ENCODE measurements at places on chromosomes 5 and 9.

DNA sequence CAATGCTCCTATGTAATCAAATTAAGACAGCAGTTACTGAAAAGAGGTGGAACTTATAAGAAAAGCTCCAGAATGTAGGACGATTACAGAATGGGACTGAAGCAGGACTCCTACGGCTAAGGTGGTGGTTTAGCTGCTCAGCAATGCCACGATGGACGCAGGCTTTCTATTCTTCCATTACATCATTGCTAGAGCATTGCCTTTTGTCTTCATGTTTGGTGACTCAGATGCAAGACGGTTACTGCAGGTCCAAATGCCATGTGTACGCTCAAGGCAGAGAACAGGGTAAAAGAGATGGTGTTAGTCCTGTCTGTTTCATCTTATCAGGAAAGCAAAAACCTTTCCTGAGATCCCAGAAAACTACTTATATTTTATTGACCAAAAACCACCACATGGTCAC is 255.1 kb downstream of the ZSWIM6 start:
- no peak for DNase-seq

DNA sequence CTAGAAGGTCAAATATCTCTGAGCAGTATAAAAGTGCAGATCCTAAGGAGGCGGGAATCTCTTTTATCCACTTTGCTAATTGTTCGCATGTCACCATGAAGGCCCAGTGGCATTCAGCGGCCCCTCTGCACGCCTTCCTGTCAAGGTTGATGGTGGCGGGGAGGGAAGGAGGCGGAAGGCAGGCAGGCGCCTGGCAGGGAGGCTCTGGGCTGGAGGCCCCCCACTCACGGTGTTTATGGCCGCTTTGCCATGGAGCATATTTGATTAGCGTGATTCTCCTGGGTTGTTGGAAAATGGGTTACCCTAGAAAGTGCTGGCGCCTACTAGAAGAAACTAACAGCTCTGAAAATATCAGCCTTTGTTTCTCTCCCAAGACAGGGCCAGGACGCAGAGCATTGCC is 209.6 kb downstream of the FSTL4 start:
- no peak for DNase-seq

DNA sequence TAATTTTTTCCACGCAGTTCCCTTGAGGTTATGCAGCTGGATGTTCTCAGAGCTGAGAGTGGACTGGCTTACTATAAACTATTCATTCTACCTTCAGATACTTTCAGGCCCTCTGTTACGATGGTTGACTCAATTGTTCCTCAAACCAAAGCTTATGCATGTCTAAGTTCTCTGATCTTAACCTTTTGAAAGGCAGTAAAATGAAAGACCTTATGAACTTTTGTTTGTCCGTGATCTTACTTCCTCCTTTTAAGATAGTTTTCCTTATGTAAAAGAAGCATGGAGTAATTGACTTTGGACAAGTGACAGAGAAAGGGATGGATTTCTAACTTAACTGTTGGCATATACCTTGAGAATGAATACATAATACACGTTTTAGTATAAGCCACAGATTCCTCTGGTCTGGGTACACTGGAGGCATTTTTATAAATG is 575.7 kb downstream of the PDE4D start:
- no peak for DNase-seq

- no peak for DNase-seq
Measured at GRCh38 chr5:171323007-171323406, 14.0 kb downstream of the TLX3 start.

- no peak for DNase-seq
Measured at GRCh38 chr5:97550164-97550563, 367.1 kb upstream of the RIOK2 start.

DNA sequence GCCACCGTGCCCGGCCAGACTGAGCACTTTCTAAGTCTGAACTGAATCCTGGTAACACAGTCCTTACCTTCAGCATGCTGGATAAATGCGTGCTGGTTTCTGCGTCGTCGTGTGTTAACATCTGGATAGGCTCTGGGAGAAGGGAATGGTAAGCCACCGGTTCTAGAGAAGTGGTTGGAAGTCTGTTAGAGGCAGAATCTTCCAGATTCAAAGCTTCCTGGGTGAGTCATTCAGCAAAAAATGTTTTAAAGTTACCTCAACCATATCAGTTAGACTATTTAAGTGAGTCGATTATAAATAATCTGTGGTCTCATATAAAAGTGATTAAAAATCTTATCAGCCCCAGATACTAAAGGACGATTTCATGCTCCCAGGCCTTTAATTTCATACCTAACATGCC is 256.5 kb upstream of the NFIL3 start:
- no peak for DNase-seq

GRCh38 chr9:110283751-110284150 is 27.4 kb upstream of the TXN start:
- no peak for DNase-seq

- no peak for DNase-seq
Measured at GRCh38 chr5:160614136-160614535, 192.5 kb downstream of the PTTG1 start.

GRCh38 chr5:170641589-170642031 is 137.8 kb downstream of the KCNIP1 start:
- DNase-seq, result no peak

DNA sequence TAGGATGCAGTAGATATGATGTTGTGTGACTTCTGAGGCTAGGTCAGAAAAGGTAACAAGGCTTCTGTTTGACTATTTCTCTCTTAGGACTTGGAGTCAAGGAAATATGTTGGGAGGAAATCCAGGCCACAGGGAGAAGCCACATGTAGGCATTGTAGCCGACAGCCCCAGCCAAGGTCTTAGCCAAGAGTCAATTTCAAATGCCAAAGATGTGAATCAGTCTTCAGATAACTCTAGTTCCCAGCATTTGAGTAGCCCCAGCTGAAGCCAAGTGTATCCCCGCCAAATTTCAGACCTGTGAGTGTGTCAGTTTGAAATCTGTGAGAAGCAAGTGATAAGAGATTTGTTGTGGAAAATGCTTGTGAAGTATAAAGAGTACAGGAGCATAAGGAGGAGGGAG is 38.1 kb upstream of the ISL1 start:
- no peak for DNase-seq

GRCh38 chr9:36398745-36399144 is 1.3 kb downstream of the RNF38 start:
- no peak for DNase-seq

DNA sequence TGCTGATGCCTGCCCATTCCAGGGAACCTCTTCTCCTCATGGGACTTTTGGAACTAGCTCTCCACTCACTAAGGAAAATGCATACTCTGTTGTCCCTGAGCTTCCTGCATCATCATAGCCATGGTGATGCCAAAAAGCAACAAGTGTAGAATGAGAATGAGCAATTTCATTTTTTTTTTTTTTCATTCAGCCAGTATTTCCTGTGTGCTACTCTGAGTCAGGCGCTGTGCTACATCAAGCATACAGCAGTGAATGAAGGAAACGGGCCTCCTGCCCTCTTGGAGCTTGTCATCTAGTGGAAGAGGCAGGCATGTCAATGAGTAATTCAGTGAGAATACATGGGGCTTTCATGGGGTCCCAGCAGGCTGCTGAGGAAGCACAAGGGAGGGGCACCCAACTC is 483.1 kb downstream of the BNC2 start:
- DNase-seq, result no peak

DNA sequence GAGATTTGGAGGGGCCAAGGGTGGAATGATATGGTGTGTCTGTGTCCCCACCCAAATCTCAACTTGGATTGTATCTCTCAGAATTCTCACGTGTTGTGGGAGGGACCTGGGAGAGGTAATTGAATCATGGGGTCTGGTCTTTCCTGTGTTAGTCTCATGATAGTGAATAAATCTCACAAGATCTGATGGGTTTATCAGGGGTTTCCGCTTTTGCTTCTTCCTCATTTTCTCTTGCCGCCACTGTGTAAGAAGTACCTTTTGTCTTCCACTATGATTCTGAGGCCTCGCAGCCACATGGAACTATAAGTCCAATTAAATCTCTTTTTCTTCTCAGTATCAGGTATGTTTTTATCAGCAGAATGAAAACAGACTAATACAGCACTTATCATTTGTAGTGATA is 29.5 kb upstream of the SPIN1 start:
- DNase-seq, result no peak

DNA sequence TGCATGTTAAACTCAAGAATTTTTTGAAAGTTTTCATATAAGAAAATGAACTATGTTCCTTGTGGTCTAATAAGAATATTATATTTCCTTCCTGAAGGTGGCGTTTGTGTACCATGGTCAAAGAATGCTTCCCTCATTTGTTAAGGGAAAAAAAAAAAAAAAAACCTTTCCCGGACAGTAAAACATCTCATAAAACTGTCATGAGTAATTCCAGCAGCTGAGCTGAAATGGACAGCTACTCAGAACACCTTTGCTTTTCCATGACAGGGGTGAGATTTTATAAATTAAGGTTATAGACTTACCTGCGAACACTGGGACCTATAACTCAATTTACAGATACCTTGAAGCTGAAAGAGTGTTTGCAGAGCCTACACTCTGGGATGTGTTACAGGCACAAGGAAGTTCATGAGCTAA is 113.2 kb upstream of the RANBP3L start:
- DNase-seq, result no peak

GRCh38 chr9:72355153-72355552 is 9.9 kb downstream of the ZFAND5 start:
- no peak for DNase-seq

GRCh38 chr5:9108162-9108561 is 437.7 kb downstream of the SEMA5A start:
- DNase-seq, result no peak

GRCh38 chr5:8289779-8290178 is 420.8 kb downstream of the MTRR start:
- DNase-seq, result no peak

- DNase-seq, result no peak
Measured at GRCh38 chr5:27008604-27009539, 29.5 kb downstream of the CDH9 start.

DNA sequence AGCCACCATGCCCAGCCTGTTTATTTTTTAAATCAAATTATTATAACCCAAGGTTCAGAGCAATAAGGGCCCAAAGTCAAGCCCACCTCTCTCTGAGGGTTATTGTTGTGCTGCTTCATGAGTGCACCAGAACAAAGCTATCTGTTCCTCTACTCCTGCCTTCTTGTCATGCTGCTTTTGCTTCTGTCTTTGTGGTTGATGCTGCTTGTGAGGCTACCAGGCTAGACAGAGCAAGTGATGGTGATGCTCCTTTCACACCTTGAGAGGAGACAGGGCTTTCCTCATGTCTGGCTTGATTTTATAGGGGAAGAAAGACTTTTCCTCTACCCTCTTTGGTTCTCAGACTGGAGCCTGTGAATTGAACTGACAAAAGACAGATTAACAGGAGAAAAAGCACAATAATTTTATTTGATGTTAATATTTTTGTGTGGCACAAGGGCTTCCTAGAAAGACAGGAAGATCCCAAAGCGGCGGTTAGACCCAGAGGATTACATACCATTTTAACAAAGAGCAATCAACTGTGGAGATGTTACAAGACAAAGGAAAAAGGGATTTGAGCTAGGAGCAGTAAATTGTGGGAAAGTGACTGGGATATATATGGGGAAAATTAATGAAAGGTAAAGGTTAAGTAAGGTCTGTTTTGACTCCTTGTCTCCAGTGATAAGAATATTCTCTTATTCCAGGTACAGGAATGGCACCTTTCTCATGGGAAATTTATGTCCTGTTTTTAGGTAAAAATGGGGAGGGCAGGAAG is 4.4 kb upstream of the CD180 start:
- no peak for DNase-seq

DNA sequence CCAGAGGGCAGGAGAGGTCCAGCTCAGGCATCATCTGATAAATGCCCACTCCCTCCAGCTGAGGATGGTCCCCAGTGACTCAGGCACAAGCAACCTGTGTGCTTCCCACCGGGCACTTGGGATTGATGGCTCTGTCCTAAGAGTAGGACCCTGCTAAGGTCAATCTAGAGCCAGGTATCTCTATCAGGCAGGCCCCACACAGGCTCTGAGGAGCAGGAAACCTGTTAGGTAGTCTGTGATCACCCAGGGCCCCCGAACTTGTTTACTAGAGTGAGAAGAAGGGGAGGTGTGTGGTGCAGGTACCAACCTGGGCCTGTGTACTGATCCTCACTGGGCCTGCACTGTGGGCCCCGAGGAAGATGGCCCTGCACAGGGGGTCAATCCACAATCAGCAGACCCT is 119.6 kb upstream of the FSTL4 start:
- no peak for DNase-seq

DNA sequence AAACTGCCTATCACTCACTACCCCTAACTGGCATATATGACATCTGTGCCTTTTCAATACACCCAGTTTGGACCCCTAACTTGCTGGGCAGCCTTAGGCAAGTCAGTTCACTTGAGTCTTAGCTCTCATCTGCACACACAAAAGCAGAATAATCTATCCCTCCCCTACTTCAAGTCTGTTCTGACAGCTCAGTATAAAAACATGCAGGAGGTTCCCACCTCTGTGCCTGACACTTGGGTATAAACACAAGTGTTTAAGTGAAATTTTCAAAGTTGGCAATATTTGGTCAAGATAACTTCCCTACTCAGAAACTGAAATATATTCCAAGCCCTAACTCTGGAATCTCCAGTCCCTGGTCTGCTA is 12.6 kb downstream of the HNRNPH1 start:
- DNase-seq, result no peak

DNA sequence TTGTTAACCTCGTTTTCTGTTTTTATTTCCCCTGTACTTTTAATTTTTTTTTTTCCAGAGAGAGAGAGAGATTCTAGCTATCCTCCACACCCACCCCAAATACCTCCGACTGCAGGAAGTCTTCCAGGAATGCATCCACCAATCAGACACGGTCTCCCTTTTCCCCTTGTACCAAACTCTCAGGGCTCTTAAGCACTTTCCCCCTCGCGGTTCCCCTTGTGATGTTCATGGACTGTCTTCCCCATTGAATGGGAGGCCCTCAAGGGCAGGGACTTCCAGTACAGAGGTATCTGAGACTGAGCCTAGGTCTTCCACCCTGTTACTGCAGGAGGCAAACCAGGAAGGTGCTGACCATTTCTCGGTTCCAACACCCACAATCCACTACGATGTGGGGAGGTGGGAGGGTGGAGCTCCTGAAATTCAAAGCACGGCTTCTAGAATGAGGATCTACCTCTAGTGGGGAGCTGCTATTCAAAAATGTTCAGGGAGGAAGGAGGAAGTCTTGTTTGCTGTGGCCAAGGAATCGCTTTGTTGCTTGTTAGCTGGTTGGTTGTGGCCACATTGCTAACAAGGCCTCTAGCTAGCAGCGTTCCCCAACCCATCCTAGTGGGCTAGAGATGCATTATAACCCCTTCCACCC is 37.5 kb upstream of the PTGS1 start:
- DNase-seq, result no peak

DNA sequence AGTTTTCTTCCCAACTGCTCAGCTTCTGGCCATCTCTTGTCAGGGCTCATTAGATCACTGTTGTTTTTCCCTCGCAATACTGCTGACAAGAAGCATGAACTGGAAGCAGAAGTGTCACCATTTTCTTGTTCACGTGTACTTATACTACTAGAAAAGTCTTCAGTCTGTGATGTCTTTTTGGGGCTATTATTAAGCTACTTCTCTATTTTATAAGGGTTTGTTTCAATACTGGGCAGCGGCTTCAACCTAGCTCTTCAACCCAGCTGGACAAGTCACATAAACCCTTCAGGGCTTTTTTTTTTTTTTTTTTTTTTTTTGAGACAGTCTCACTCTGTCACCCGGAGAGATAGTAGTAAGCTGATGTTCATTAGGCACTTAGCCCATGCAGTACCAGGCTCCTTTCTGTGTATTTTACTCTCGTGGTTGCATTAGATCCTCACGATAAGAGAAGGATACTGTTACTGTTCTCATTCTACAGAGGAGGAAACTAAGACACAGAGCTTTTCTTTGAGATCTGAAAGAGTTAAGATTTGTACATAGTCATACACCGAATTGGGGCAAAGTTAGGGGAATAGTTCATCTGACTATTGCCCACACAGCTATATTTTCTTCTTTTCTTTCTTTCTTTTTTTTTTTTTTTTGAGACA is 20.5 kb downstream of the RAPGEF1 start:
- no peak for DNase-seq
